Cortex of kidney (tissue), 1 donor: ENCODE measurements at places on chromosomes 5 and 9.

GRCh38 chr5:128774605-128775004, 190.7 kb upstream of the SLC27A6 start:
- no peak for DNase-seq

GRCh38 chr5:81852291-81853029, 101.6 kb upstream of the SSBP2 start:
- DNase-seq, result no peak

GRCh38 chr9:34158362-34158869, 20.4 kb upstream of the UBAP1 start:
- no peak for DNase-seq

- no peak for DNase-seq
Measured at GRCh38 chr9:124617477-124618141, 110.4 kb upstream of the NR5A1 start.

GRCh38 chr9:128136816-128137793, 9.6 kb upstream of the PTGES2 start:
- DNase-seq, result no peak

DNA sequence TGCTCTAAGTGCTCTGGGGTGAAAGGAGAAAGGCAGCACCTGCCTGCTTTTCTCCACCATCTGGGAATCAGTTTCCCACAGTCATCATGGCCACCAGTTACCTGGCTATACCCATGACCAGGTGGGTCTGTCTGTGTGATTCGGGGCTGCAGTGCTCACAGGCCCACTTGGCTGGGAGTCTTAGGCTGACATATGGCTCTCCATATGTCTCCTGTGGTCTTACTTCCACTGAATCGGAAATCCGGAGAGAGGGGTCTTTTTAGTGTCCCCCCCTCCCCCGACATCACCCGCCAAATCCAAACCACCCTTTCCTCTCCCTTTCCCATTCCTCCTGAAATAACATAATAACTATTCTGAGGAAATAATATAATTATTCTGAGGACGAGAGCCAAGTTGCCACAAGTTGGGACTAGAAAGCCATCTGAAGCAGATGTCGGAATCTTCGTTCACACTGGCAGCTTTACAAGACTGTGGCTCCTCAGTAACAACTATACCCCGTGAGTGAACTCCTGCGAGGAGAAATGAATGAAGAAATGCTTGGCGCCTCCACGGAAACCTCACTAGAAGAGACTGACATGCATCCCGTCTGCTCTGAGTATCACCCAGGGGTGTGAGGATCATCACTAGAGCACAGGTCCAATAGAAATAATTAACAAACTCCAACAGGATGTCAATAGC, 143.4 kb downstream of the MYO10 start:
- no peak for DNase-seq

- DNase-seq, result no peak
Measured at GRCh38 chr9:87766697-87767096, 40.8 kb downstream of the CTSL start.

GRCh38 chr5:36692791-36693763, 86.7 kb downstream of the SLC1A3 start:
- no peak for DNase-seq

GRCh38 chr5:58311526-58311925, 148.4 kb downstream of the PLK2 start:
- no peak for DNase-seq

DNA sequence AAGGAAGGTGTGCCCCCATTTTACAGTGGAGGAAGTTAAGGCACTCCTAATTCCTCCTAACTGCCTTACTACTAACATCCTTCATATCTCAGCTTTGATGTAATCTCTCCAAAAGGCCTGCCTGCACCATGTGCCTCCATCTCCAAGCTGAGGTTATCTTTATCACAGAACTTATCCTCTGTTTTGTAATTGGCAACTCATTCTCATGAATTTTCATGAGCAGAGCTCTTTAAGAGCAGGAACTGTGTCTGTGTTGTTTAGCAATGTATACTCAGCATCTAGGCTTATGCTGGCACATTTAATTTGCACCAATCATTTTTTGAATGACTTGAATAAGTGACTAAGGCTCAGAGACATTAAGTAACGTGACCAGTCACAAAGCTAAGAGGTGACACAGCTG, 147.9 kb upstream of the VLDLR start:
- DNase-seq, result no peak
